ENCODE measurements at places on chromosomes 3 and 15.

GRCh38 chr3:16349986-16350596, 85.1 kb downstream of the OXNAD1 start:
- no peak for DNase-seq

DNA sequence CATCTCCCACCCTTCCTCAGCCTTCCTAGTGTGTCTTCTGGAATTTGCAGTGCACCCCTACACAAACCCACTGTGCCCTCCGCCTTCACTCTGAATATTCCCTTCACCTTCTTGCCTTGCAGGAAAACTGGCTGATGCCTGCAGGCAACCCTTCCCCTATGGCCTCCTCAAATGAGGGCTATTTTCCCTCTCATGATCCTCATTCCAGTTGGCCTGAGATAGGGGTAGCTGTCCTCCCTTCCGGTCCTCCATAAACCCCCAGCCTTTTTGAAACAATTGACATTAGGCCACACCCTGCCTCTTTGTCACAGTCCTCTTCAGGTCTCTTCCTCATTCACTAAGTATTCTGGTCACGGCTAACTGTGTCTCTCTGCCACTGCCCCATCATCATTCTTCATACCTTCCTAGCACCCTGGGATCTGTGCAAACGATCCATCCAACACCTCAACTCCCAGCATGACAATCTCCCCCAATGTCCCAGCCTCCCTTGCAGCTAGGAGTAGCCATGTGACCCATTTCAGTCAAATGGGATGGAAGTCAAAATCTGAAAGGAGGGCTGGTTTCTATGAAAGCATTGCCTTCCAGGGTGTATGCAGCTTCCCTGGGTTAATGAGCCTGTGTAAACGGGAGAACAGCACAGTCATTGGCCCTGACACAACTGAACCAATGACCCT, 8.5 kb upstream of the TICRR start:
- DNase-seq, result no peak

DNA sequence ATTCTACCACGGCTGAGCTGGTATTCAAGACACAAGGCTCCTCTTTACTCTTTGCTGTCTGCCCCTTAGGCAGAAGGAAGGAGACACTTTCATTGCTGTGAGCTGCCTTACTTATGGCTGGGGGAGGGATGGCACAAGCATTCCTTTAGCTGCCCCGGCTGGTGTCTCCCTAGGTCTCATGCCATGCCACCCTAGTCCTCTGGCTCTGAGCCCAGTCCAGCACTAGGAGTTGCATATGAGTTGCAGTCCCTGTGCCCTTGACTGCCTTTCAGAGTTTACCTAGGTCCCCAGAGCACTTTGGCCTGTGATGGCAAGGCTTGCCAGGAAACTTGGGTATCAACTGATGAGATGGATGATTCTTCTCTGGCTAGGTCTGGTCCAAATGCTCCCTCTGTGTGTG, 296.4 kb downstream of the RBMS3 start:
- no peak for DNase-seq

DNA sequence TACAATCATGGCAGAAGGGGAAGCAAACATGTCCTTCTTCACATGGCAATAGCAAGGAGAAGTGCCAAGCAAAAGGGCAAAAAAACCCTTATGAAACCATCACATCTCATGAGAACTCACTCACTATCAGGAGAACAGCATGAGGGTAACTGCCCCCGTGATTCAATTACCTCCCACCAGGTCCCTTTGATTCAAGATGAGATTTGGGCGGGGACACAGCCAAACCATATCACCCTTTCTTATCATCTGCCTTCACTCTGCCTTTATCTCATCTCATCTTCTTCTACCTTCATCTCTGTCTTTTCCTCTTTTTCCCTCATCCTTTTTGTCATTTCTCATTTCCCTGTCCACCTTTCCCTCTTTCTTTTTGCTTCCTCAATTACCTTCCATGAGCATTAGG, 149.6 kb downstream of the AGBL1 start:
- DNase-seq, result no peak

- DNase-seq, result no peak
Measured at GRCh38 chr3:188298585-188298984, 144.6 kb downstream of the LPP start.

DNA sequence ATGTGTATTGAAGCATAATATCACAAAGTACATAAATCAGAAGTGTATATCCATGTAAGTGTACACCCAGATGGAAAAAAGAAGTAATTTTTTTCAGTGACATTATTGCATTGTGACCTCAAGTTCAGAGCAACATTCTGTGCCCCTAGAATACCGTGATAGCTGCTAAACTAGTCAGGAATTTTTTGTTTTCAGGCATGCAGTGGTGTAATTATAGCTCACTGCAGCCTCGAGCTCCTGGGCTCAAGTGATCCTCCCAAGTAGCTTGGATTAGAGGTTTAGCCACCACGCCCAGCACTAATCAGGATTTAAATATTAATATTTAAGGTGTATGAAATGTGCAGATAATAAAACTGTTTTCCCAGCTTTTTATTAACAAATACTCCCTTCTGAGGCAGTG, 25.5 kb downstream of the SEC62 start:
- DNase-seq, result no peak
